ENCODE measurements at places on chromosomes 11 and 22.

GRCh38 chr11:73493956-73494598 lies 103.8 kb downstream of the FAM168A start:
- no peak for DNase-seq
- peaks cover 14% of the 10 kb centered on the region for H3K4me1 ChIP-seq
- H3K27ac ChIP-seq, result no peak overlapping the region
- no peak overlapping the region for H3K4me3 ChIP-seq

GRCh38 chr11:96664110-96664509 lies 274.3 kb downstream of the JRKL start:
- DNase-seq, result no peak
- no peaks in the 10 kb centered on the region for H3K36me3 ChIP-seq
- H3K4me3 ChIP-seq, result no peak overlapping the region
- H3K4me1 ChIP-seq, result no peaks in the 10 kb centered on the region

GRCh38 chr22:19819208-19819910 lies 35.3 kb downstream of the GNB1L start:
- peak; percentile 77 for DNase-seq
- H3K4me3 ChIP-seq, result no peak overlapping the region
- no peaks in the 10 kb centered on the region for H3K36me3 ChIP-seq
- no peaks in the 10 kb centered on the region for H3K4me1 ChIP-seq
- no peaks in the 10 kb centered on the region for H3K27me3 ChIP-seq

- no peak overlapping the region for H3K27ac ChIP-seq
- H3K27me3 ChIP-seq, result no peaks in the 10 kb centered on the region
- H3K4me1 ChIP-seq, result peaks cover 8% of the 10 kb centered on the region
These were observed 4.7 kb upstream of the TMPRSS13 start for GRCh38 chr11:117933930-117934329.

DNA sequence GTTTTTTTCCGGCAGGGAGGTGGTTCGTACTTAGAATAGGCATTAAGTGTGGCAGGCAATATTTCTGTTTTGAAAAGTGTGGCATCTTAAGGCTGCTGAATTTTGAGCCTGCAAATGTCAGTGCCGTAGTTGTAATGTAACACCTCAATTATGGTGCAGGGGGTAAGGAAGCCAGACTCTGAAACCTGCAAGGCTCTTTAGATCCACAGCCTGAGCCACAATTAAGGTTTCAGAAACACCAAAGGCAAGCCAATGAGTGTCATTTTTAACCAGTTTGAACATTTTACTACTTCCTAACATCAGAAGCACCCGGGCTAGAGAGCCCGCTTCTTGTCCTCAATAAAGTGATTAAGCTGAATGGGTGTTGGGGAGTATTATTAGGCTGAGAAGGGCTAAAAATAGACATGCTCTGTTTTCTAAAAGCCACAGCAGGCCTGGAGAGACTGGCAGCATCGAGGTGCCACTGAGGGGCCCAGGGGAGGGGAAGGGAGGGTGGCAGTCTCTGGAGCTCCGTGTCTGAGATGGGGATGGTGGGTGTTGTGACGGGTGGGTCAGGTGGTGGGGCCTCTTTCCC lies 113.4 kb downstream of the ZBTB16 start:
- no peak for DNase-seq
- peaks cover 100% of the 10 kb centered on the region for H3K4me1 ChIP-seq
- no peak overlapping the region for H3K4me3 ChIP-seq
- H3K36me3 ChIP-seq, result no peaks in the 10 kb centered on the region
- peak overlapping the region; percentile 95 for H3K27ac ChIP-seq

DNA sequence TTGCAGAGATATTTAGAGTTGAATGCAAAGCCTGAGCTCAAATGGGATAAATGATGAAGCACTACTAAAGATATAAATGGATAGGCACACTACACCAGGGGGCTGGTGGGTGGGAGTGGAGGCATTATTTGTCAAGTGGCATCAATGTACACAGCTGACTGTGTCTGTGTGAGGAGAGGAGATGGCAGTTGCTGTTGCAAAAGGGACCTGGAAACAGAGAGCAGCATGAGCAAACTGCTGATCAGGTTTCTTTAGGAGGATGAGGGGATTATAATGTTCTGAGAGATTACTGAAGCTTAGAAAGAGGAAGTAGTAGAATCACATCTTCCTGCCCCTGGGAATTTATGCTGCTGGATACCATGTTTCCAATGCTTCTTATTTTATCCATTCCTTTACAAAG lies 39.4 kb upstream of the LIN7C start:
- H3K36me3 ChIP-seq, result no peaks in the 10 kb centered on the region
- no peaks in the 10 kb centered on the region for H3K27me3 ChIP-seq
- no peak overlapping the region for H3K27ac ChIP-seq
- no peak for DNase-seq
- H3K4me1 ChIP-seq, result no peaks in the 10 kb centered on the region
- H3K4me3 ChIP-seq, result no peak overlapping the region

GRCh38 chr11:110000031-110000502 lies 93.1 kb upstream of the ZC3H12C start:
- H3K4me1 ChIP-seq, result no peaks in the 10 kb centered on the region
- no peak for DNase-seq
- H3K27me3 ChIP-seq, result no peaks in the 10 kb centered on the region
- H3K36me3 ChIP-seq, result no peaks in the 10 kb centered on the region
- H3K4me3 ChIP-seq, result no peak overlapping the region

Measured in vagina (tissue), 2 donors.